ENCODE measurements at places on chromosomes 11 and 22.

DNA sequence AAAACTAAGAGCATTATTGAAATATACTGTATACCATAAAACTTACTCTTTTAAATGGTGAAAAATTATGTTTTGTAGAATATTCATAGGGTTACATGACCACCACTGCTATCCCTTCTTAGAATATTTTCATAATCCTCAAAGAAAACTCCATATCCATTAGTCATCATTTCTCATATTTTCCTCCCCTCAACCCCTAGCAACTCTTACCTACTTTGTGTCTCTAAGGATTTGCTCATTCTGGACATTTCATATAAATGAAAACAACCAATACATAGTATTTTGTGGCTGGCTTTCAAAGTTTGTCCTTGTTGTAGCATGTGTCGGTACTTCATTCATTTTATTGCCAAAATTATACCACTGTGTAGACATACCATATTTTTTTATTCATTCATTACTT is 863.8 kb downstream of the KCNA4 start:
- no peak for DNase-seq

DNA sequence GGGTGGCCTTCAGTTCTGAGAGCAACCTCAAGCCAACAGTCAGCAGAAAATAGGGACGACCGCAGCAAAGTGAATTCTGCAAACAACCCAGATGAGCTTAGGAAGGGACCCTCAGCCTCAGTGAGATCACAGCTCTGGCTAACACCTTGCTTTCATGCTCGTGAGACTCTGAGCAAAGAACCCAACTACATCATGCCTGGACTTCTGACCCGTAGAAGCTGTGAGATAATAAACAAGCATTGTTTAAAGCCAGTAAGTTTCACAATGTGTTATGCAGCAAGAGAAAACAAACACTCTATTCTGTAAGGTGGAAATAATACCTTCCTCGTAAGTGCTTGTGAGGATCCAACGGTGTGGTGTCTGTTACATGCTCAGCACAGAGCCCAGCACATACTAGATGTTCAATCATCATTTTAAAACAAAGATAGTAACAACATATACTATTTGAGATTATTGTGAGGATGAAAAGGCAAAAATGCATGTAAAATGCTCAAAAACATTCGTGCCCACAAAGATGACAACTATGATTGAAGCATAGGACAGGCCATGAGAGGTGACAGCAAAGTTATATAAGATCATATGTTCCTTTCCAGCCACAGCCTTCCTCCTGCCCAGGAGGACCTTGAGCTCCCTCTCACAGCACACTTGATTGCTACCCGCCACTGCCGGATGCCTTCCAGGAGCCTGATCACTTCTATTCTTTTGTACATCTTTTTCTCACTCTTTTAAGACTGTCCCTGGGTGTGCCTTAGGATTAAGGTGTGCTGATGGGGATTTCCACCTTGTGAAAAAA is 433.3 kb downstream of the BUD13 start:
- DNase-seq = no peak

GRCh38 chr22:45877036-45877380 is 100.0 kb downstream of the WNT7B start:
- DNase-seq = no peak

DNA sequence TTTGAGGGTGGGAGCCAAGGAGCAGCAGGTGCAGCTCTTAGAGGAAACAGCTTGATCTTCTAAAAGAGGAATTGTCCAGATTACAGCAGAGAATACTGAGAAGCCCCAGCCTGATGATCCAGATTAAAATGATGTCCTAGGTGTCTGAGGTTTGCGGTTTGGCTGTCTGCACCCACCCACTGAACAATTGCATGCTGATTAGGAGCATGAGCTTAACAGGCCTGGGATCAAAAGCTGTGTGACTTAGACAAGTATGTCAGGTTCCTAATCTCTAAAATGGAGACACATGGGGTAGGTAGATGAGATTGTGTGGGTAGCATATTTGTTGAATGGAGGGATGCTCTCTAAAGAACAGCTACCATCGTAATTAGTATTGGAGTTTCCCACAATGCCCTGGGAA is 166.8 kb upstream of the SEZ6L start:
- no peak for DNase-seq

GRCh38 chr22:35375031-35375430 is 5.9 kb upstream of the HMOX1 start:
- no peak for DNase-seq

DNA sequence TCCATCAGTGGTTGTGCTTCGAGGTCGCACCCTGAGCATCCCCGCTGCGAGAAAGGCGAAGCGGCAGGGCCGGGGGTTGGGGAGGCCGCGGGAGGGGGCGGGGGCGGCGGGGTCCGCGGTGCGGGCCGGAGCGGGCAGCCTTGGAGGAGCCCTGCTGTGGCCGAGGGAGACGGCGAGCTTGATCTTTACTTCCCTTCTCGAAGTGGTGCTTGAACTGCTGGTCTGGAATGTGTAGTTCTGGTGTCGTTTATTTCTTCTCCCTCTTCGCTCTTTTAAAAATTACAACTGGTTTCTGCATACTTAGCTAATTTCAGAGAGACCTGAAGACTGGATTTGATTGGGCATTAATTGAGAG is 1.1 kb downstream of the APLP2 start:
- DNase-seq = no peak

Data from NCI-H748 treated with DMSO at 0.1 percent for 48 hours (cell line).